ENCODE measurements at places on chromosomes 5 and 9.

DNA sequence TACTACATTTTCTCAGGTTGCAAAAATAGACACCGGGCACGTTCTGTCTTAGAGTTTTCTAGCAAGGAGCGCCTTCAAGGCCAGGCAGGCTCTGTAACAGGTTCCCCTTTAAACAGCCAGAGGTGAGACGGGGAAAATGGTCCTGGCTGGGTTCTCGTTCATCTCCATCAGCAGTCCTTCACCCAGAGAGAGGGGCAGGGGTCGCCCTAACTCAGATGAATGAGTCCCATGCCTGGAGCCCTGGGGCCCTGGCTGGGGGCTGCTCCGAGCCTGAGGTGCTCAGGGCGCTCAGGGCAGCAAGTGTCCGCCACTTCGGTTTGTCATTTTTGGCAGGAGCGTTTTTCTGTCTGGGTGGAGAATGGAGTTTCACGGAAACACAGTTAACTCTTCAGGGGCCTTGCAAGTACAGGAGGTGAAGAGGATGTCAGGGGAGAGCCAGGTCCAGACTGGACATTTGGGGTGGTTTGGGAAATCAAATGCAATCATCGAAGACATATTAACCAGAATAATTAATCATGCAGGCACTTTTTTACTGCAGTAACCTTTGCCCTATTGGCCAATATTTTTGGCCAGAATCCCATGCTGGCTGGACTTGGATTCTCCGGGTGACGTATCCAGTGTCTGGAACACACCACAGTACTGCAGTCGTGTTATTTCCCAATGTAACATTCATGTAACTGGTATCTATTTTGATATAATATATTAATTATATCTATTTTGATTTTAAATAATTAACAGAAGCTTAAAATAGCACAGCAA lies 2.9 kb downstream of the NTNG2 start:
- DNase-seq, result peak; percentile 23

DNA sequence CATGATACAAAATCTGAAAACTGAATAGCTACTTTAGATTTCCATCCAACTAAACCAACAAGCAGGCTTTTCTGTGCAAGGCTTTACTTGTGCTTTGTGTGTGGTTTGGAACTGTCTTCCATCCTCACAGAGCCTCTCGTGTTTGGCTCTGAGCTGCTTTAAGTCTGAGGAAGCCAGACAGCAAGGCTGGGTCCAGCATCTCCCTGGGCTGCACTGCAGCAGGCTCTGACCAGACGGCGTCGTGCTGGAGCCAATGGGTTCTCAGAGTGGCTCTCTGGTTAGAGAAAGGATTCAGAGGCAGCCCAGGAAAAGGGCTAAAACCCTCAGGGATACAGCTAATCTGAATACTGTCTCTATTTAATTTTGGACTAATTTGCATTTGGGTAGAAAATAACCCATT lies 207.9 kb upstream of the EFNA5 start:
- no peak for DNase-seq

DNA sequence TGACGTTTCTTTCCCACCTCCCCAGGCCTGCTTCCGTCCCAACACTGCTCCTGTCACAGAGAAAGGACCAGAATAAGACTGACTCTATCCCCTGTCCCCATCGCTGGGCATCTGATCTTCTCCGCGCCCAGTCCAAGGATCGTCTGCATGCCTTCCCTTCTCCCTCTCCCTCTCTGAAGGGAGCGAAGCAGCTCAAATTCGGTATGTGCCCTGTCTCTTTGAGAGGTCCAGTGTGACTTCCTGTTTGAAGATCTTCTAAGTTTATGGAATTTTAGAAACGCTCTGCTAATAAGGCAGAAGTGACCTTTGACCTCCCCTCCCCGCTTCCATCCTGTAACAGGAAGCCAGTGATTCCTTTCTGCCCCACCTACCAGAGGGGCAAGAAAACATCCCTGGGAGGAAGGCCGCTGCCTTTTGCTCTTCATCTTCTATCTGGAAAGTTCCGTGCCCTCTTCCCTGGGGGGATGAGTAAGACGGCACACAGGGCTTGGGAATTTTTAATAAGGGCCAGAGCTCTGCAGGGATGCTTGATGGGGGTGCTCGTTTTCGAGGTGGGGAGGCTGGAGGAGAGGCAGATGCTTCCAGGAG lies 40.7 kb upstream of the RNU6ATAC start:
- peak; percentile 16 for DNase-seq

- peak; percentile 15 for DNase-seq
These were observed 617 bp downstream of the PPP6C start for GRCh38 chr9:125189011-125189360.

- no peak for DNase-seq
These were observed 25.2 kb downstream of the AQP7 start for GRCh38 chr9:33377089-33377715.

DNA sequence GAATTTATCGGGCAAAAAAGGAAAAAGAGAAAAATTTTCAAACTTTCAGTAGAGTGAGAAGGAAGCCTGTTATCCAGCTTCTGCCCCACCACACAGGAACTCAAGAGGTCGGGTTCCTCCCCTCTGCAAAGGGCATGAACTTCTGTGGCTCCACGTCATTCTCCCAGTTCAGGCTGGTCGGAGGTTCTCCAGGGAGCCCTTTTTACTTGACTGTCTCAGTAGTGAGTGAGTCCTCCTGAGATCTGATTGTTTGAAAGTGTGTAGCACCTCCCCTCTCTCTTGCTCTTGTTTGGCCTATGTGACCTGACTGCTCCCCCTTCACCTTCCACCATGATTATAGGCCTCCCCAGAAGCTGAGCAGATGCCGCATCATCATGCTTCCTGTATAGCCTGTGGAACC lies 9.7 kb downstream of the SPINK1 start:
- no peak for DNase-seq

- no peak for DNase-seq
These were observed 19.6 kb downstream of the TNC start for GRCh38 chr9:115098226-115098965.

DNA sequence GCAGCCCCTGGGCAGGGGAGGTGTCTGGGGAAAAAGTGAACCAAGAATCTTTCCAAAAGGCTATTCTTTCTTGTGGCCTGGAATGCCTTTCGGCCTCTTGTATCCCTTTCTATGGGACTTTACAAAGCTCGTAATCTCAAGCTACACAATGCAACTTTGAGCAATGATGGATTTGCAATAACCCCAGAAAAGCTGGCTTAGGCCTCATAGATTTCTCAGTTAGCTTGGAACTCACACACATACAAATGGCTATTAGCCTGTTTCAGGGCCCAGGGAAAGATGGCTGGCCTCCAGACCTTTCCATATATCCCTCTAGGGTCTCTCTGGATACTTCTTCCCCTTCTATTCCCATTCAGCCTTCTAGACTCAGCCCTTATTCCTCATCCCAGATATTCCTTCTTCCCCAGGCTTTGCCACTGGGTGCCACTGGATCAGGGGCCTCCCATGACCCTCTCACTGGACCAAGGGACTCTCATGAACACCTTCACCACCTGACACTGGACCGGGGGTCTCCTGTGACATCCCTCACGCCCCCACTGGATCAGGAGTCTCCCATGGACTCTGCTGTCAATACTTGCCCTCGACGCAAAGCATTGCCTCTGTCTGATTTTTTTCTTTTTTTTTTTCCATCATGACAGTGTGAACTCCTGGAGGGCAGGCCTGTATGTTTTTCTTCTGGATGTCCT lies 59.5 kb downstream of the RAD23B start:
- DNase-seq, result no peak

- no peak for DNase-seq
These were observed 296.2 kb upstream of the EDIL3 start for GRCh38 chr5:84680908-84681307.

DNA sequence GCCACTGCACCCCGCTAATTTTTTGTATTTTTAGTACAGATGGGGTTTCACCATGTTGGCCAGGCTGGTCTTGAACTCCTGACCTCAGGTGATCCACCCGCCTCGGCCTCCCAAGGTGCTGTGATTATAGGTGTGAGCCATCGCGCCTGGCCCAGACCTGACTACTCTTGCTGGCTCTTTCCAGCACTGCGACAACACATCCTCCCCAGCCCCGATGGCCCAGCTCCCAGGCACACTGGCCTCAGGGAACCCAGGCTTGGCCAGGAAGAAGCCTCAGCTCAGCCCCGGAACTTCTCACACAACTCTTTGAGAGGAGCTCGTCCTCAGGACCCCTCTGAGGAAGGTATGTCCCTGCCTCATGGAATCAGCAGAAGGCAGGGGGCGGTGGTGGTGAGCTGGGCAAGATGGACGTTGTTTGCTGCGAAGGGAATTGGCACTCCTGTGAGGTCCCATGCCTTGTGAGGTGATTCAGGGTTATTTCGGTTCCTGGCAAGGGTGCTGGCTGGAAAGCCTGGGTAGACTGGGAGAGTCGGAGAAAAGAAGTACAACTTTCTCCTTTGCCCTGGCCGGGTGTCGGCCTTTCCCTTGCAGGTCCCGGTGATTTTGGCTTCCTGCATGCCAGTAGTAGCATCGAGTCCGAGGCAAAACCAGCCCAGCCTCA lies 5.9 kb downstream of the DELE1 start:
- DNase-seq, result no peak

DNA sequence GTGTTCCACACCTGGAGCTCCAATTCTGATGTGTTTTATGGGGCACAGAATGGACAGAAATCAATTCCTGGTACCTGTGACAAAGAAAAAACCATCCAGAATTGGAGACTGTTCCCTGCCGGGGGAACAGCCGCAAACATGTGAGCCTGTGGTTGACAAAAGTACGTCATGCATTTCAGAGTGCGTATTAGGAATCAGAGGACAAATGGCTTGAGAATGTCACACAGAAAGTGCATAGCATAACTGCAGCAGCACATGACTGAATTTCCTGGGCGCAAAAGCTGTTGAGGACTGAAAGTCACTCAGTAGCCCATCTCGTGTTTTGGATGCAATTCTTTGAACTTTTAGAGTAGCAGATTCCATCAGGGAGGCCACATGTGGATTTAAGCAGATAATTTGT lies 85.1 kb downstream of the TRIO start:
- DNase-seq, result no peak

- DNase-seq, result no peak
These were observed 399.0 kb downstream of the HTR1A start for GRCh38 chr5:63563008-63563917.

DNA sequence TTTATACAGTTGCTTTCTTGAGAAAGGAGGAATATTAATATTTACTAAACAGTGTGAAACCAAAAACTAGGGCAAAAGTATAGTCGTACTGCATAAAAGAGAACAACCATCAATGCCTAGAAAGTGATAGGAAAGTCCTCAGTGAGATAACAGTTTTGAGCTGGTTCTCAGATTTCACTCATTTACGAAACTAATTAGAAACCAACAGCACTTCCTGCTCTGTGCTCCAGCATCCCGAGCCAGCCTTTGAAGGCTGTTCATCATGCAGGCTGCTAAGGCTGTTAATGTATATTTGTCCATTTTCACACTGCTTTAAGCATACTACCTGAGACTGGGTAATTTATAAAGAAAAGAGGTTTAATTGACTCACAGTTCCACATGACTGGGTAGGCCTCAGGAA lies 2039.9 kb downstream of the EFNA5 start:
- DNase-seq, result no peak

DNA sequence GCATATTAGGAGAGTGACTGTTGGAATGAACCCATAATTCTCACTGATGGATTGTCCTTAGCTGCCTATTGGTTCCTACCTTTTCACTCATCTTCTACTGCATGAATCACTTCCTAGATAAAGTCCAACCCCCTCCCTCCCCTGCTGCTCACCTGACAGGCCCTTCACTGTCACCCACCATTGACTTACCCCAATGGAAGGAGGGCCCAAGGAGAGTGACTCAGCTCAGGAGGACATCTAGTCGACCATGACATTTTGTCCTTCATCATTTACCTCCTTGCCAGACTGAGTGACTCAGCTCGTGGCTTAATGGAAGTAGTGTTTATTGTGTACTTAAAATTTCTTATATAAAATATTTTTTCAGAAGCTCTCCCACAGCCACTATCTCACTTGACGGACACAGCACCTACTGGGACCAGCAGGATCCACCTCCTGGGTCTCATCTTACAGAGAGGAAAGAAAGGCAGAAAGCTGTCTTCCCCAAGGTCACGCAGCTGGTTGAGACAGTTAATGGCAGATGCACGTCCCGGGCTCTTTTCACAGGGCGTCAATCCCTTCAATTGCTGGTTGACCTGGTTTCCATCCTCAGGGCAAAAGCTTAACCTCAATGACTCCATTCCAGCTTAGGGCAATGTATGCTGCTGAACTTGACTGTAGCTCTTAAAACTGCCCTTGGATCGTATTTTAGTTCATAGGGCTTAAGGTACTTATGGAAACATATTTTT lies 142.3 kb downstream of the MARCHF11 start:
- no peak for DNase-seq

DNA sequence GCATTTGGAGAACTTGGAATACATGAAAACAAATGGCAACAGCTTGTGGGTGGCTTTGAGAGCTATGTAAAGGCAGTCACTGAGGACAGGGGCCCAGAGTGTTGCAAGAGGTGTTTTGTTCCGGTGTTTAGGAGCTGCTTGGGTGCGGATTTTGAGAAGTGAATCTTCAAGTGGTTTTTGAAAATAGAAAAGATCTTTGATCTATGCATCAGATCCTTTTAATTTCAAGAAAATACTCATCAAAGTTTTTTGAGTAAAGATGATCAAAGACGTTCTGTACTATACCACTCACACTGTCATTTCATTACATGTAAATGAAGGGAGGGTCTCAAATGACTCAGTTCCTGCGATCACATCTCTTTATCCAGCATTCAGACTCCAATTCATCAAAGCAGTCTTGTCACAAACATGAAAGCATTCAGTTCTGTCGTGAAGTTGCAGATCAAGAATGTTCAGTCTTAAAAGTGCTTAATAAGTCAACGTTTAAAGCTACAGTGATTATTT lies 112.5 kb downstream of the WDR41 start:
- DNase-seq, result no peak

DNA sequence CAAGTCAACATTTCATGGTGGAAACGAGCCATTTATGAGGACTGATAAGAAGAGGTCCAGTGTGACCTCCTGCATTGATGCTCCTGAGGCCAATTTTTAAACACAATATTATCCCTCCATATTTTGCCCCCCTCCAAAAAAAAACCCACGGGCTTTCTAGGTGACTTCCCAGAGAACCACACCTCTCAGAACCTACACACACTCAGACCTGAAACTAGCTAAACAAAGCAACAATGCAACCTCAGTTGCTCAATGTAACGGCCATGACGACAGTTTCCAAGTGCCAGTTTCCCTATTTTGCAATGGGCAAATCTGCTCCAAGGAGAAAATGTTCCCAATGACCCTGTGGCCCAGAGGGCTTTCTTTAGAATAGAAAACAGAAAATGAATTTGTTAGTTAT lies 3.5 kb downstream of the NRG2 start:
- no peak for DNase-seq

- no peak for DNase-seq
These were observed 794.5 kb upstream of the CDH9 start for GRCh38 chr5:27832886-27833285.

Data from EL (cell line).